ENCODE measurements at places on chromosomes 2 and 18.

GRCh38 chr2:101474731-101475384 is at the start of gene RFX8:
Gene RFX8, minus strand, starts transcription at chr2:101475112. Its CDS starts 8,264 bp downstream, at chr2:101466848.
- H3K4me1 ChIP-seq: no peaks in the 10 kb centered on the region
- H3K27me3 ChIP-seq: peaks cover 5% of the 10 kb centered on the region
- H3K36me3 ChIP-seq: no peaks in the 10 kb centered on the region
- peak within 1 kb of the TSS; percentile 47 for H3K4me3 ChIP-seq

GRCh38 chr2:236749346-236749745 is 179.7 kb downstream of the ACKR3 start:
- no peak overlapping the region for H3K27ac ChIP-seq
- H3K36me3 ChIP-seq: no peaks in the 10 kb centered on the region
- H3K27me3 ChIP-seq: no peaks in the 10 kb centered on the region

DNA sequence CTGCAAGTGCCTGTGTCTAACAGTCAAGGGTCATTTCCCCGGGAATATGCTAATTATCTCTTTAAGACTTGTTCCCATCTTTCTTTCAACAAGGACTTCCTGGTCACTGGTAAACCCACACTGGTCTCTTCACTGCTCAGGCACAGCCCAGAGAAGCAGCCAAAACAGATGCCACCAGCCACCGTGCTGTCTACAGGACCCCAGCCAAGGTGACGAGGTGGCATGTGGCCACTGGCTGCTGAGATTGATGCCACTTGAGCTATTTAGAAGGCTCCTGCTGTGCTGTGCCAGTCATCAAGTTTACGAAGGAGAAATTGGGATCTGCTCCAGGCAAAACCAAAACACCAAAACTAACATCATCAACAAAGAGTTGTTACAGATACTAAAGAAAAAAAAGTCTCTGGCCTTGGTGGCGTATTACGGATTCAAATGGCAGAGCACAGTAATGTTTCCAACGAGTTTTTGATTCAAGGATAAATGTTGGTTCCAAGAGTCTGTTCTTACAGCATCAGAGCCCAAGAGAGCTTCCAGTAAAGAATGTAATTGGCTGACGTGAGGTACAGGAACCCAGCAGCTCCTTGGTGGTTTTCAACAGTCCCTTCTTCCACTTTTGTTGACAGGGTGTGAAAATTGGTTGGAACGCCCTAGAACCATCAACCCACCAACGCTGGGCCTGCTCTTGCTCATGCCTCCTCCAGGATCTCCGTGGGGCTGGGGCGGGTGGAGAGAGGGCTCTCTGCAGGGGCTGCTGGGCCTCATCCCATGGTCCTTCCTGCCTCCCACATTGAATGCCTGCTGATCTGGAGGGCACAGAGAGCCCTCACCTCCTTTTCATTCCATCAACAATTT is 63.7 kb upstream of the ZCCHC2 start:
- no peaks in the 10 kb centered on the region for H3K36me3 ChIP-seq
- H3K4me3 ChIP-seq: no peak overlapping the region
- no peak for DNase-seq
- H3K4me1 ChIP-seq: peaks cover 4% of the 10 kb centered on the region
- no peaks in the 10 kb centered on the region for H3K27me3 ChIP-seq
- H3K27ac ChIP-seq: peak overlapping the region; percentile 11

- H3K27me3 ChIP-seq: no peaks in the 10 kb centered on the region
- no peaks in the 10 kb centered on the region for H3K36me3 ChIP-seq
- no peak for DNase-seq
- peak overlapping the region; percentile 87 for H3K4me3 ChIP-seq
- H3K4me1 ChIP-seq: no peaks in the 10 kb centered on the region
Observed at GRCh38 chr2:200810252-200810997, 1.3 kb upstream of the BZW1 start.

- no peak for DNase-seq
- no peak overlapping the region for H3K4me3 ChIP-seq
- no peaks in the 10 kb centered on the region for H3K36me3 ChIP-seq
- H3K27me3 ChIP-seq: no peaks in the 10 kb centered on the region
Observed at GRCh38 chr2:8550937-8551621, 130.8 kb upstream of the ID2 start.

GRCh38 chr18:52340406-52341102 is 557 bp downstream of the DCC start:
- no peak overlapping the region for H3K4me3 ChIP-seq
- DNase-seq: no peak
- no peaks in the 10 kb centered on the region for H3K27me3 ChIP-seq
- no peaks in the 10 kb centered on the region for H3K4me1 ChIP-seq
- H3K27ac ChIP-seq: no peak overlapping the region

All from right lobe of liver (tissue), 6 donors.